ENCODE measurements at places on chromosomes 6 and 20. TPM values are rescaled to one million over a fixed set of nuclear protein-coding genes. Genes with fewer than 3 reads are reported as not detected.

DNA sequence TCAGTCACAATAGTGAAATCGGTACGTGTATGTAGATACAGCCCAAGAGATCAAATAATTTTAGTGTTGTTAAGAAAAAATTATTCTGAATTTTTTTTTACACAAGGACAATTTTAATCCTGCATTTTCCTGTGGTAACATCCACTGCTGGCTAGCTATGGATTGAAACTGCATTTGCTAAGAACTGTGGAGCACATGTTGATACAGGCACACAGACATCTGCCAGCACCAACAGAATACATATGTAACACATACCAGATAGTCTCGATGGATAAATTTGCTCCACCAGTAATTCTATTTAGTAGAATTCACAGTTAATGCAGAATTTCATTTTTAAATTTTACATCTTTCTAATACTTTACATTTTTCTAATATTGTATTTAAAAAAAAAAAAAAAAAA, 2.2 kb downstream of the ASIP start:
- no peak for DNase-seq

DNA sequence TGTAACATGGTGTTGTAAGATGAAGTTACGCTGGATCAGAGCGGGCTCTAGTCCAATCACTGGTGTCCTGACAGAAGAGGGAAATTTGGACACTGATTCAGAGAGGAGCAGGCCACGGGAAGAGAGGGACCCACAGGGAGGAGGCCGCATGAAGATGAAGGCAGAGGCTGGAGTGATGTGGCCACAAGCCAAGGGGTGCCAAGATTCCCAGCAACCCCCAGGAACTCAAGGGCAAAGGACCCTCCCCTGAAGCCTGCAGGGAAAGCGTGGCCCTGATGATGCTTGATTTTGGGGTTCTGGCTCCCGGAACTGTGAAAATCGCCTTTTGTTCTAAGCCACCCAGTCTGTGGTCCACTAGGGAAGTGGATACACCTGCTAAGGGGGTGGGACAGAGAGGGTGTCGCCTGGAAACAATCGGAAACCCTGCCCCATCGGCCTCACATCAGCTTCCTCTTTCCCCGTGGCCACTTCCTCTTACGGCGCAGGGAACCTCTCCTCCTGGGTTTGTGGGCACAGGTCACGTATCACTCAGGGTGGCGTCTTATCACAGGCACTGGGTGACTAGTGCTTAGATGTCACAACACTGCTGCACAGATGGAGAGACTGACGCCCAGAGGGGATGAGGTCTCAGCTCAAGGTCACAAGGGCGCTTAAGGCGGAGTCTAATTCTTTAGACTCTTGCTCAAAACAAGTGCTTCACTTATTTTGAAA, 58.0 kb downstream of the SULF2 start:
- peak; percentile 54 for DNase-seq

The KCNQ2 gene
- total RNA-seq, result 0.10 TPM

The C6orf15 gene
- not detected for total RNA-seq

DNA sequence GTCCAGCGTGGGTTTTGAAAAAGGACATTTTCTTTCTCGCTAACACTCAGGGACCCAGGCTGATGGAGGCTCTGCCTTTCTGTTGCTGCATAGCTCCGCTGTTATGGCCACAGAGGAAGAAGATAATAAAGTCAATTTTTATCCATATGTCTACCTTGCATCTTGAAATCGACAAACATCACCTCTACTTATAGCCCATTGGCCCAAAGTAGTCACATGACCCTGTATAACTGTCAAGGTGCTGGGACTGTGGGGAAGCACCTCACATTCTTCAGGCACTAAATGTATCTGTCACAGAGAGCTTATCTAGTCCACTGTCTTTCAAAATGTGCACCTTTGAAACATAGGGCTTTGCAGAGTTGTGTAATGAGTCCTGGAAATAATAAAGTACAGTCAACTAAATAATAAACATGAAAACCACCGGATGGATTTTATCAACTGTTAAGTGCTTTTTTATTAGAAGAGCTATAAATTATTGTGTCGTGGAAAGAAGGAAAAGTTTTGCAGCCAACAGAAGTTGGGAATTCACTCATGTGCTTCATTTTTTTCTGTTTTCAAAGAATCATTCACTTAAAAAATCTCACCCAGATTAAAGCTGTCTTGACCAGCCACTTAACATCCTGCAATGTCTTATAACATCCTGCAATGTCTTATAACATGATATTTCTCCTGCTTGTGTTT, 47.7 kb upstream of the RCAN2 start:
- DNase-seq, result no peak

The IPCEF1 gene
- total RNA-seq, result under 0.01 TPM

The EDN1 gene
- 0.88 TPM for total RNA-seq

DNA sequence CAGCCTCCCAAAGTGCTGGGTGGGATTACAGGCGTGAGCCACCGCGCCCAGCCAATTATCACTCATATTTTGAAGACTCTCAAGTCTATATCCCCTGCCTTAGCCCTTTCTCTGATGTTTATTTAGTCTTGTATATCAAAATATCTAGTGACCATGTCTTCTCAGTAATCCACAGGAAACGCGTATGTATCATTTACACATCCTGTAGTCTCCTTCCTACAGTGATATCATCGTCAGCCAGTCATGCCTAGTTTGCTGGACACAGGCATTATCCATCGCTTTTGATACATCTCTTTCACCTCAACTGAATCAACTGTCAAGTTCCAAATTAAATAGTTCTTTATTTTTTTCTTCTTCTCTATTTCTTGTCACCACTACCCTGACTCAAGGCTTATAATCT, 223.7 kb downstream of the NKAIN2 start:
- DNase-seq, result no peak

The TAP2 gene
- 18.3 TPM for total RNA-seq

GRCh38 chr6:75563032-75563431, 38.6 kb upstream of the SENP6 start:
- DNase-seq, result peak; percentile 45

The GRM1 gene
- total RNA-seq, result 0.12 TPM

DNA sequence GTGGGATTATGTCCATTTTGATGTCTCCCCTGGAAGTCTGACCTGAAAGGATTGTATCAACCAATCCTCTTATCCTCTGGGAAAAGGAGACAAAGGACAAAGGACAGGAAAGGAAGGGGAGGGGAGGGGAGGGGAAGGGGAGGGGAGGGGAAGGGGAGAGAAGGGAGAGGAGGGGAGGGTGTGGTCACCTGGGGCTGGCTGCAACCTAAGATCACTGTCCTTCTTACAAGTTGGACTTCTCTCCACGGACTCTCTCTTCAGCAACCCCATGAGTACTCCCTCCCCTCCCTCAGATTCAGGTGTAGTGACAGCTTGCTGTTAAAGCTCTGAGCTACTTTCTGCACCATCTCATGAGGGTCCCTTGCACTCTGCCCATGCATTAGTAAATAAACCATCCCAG, 58.9 kb upstream of the KLHL31 start:
- DNase-seq, result no peak

All from RPMI7951 (cell line).